GM13977 (cell line): ENCODE measurements at places on chromosomes 3 and 15.

- no peak for DNase-seq
Measured at GRCh38 chr3:34363881-34364280, 565.5 kb downstream of the PDCD6IP start.

GRCh38 chr3:73618461-73618860, 6.3 kb downstream of the PDZRN3 start:
- DNase-seq: no peak

GRCh38 chr15:41629463-41629862, 30.7 kb upstream of the MGA start:
- DNase-seq: no peak

DNA sequence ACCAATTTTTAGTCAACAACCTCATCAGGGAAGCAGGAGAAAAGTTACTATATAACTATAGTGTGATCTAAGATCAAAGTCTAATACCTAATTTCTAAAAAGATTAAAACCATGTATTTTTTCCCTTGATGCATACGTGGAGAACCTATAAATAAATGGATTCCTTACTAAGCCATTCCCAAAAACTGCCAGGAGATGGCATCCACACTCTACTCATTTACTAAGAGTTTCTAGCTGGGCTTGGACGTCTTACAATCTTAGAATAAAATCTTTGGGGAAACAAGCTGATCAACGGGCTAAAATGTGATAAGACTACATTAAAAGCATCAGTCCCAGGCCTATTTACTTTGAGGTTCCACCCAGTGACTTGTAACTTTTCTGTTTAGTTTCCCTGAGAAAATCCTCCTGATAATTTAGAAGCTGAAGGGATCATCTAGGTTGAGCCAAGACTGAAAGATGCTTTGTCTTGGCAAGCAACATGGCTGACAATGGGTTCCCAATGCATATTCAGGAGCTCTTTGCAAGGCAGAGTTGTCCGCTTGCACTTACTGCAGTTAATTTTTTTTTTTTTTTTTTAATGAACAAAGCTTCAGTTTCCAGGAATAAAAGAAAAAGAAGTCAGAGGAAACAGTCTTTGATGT, 85.5 kb upstream of the FGF12 start:
- no peak for DNase-seq

- no peak for DNase-seq
Measured at GRCh38 chr15:75493732-75494131, 42.2 kb upstream of the SIN3A start.
